Activated T-helper 1 cell treated with Interleukin-2 at 50 U/mL for 16 hours (primary cell): ENCODE measurements at places on chromosomes 7 and 10.

- DNase-seq, result no peak
Measured at GRCh38 chr10:121577568-121577967, 20.7 kb downstream of the FGFR2 start.

DNA sequence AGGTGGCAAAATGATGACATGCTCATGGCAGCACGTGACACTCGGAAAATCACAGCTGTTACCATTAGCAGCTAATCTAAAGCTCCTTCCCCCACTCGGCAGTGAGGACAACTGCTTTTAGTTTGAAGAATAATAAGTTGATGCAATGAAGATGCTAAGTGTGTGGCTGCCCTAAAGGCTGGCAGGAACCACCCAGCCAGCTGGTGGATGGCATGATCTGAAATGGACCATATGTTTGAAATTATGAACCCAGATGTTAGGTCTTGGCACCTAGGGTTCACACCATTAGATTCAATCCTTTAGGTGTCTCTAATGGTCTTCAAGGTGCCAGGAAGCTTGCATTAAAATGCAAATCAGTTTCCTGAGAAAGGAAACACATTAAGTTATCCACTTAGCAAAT is 230.1 kb downstream of the WDR11 start:
- no peak for DNase-seq

- DNase-seq, result no peak
Measured at GRCh38 chr10:102120991-102121738, 997 bp upstream of the LDB1 start.

- DNase-seq, result no peak
Measured at GRCh38 chr7:158564663-158565035, 23.0 kb downstream of the PTPRN2 start.

DNA sequence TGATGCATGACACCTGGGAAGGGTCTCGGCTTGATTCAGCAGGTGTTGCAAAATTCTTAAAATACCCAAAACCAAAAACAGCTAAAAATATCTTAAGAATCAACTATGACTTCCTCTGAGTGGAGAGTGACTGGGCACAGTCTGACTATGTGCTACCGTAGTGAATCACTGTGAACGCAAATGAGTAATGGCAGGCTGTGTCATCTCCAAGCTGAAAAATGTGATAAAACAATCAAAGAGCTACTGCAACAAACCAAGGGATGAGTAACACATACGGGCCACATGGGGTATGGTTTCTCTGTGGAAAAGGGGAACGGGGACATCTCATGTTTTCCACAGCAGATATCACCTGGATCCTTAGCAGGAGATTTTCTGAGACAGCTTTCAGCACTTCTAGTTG is 127.5 kb downstream of the ABCA13 start:
- no peak for DNase-seq

DNA sequence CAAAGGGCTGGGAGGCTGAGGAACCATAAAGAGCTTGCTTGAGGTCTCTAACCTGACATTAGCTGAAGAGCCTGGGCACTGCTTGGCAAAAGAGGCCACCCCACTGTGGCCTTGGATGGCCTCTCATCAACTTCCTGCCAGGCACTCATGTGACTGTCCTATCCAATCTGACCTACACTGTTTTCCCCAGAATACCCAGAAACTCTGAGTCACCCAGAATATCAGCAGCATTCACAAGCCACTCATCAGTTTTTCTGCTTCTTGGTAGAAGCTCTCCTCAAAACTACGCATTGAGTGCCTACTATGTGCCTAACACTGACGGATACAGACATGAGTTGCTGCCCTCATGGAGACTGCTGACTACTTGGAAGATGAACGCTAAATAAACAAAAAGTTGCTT is 4.1 kb upstream of the NT5C2 start:
- no peak for DNase-seq

- DNase-seq, result no peak
Measured at GRCh38 chr10:20903635-20904390, 6.7 kb upstream of the NEBL start.

GRCh38 chr7:112876877-112877276 is 86.7 kb upstream of the TMEM168 start:
- no peak for DNase-seq

- DNase-seq, result peak; percentile 73
Measured at GRCh38 chr10:101031796-101032636, 982 bp downstream of the SFXN3 start.

- no peak for DNase-seq
Measured at GRCh38 chr7:73977619-73978618, 50.1 kb upstream of the ELN start.

DNA sequence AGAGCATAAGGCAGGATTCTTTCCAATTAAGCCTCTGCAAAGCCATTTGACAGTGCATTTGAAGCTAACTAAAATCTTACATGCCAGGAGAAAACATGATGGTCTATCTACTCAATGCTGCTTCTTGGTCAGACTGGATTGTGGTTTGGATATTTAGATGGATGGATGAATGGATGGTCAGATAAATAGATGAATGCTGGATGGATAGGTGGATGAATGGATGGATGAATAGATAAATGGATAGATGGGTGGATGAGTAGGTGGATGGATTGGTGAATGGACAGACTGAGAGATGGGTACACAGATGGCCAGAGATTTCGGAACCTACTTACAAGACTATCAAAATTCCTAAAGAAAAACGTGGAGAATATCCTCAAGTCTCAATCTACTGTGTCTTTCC is 127.6 kb downstream of the SFMBT2 start:
- DNase-seq, result no peak

DNA sequence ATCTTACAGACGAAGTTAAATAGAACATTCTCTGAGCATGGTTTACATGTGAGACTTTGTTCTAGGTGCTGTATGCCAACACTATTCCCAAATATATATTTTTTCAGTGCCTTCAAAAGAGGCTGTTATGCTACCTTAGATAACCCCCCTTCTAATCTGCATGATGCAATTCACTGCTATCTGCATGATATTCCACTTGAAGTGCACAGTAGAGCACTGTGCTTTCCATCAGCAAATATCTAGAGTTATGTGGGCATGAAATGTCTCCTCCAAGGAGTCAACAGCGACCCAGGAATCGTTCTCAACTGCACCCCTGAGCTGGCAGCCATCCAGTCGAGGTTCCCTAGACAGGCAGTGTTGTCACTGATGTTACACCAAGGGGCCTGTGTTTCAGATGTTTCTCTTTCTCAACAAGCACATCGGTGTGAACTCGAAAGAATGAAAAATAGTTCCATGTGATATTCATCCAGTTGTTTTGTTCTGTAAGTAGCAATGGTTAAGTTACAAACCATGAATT is 88.3 kb downstream of the PDE1C start:
- DNase-seq, result no peak

DNA sequence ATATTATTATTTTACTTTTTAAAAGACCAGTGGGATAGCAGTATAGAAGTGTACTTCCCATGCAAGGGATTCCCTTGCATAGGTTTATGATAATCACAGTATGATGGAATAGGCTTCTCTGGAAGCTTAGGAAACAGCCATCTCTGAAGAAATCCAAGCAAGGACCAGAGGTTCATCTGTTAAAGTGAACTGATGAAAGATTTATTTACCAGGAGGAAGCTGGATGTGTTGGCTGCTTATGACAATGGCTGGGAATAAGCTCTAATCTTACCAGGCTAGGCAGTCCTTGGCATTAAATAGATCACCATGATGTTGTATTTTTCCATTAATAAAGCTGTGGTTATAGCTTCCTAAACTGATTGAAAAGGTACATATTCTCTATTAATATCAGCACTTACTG is 32.0 kb downstream of the FRA10AC1 start:
- no peak for DNase-seq

GRCh38 chr10:97479939-97480338 is 18.3 kb downstream of the MMS19 start:
- no peak for DNase-seq

DNA sequence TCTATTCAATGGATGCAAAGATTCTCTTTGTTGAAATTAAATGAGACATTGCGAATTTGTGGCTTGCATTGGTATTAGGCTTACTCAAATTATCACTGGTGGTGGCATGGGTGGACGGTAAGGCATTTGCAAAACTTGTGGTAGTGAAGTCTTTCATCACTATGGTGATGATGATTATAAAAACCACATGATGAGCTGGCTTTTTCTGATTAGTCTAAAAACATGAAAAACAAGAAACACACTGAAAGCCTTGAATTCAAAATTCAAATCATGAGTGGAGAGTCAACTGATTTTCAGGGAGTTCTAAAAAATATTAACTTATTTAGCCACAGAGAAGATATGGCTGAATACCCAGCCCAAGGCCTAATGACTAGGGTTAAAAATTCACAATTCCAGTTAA is 99.8 kb upstream of the HGF start:
- DNase-seq, result no peak

DNA sequence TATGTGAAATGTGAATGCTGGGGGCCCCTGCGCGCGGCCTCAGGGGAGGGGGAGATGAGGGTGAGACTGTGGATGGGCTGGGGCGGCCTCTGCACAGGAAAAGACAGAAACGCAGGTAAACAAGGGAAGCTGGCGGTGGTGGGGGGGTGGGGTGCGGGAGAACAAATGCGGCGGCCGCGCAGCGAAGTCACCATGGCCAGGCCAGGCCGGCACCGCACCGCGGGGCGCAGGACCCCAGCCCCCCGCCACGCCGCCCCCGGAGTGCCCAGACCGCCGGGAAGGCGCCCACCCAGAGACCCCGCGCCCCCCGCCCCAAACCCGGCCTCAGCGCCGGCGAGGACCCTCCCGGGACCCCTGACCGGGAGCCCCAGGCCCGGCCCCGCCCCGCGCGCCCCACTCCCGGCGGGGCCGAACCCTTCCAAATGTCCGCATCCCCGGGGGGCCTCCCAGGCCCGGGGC is 14.5 kb upstream of the DNAAF5 start:
- DNase-seq, result no peak

GRCh38 chr7:80918909-80919721 is at the start of gene SEMA3C:
Gene SEMA3C, minus strand, starts transcription at chr7:80919051. Its CDS starts 2,270 bp downstream, at chr7:80916781.
- DNase-seq, result no peak

DNA sequence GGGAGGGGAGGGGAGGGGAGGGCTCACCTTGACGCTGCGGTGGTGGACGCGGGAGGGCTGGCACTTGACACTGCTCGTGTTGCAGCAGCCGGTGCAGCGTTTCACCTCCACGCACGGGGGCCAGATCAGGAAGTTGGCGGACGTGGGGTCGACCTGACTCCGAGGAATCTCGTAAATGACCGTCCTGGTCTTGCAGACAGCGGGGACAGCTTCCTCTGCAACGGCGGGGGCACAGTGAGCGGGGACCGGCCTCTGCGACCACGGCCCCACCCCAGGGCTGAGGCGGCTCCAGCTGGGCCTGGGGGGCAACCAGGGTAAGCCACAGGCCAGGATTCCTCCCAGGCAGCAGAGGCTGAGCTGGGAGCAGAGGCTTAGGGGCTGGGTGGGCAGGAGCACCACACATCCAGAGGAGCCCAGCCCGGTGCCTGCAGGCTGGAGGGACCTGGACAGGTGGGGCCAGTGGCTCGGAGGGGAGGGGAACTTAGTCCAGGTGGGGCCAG is 8.8 kb downstream of the PDGFA start:
- DNase-seq, result no peak

DNA sequence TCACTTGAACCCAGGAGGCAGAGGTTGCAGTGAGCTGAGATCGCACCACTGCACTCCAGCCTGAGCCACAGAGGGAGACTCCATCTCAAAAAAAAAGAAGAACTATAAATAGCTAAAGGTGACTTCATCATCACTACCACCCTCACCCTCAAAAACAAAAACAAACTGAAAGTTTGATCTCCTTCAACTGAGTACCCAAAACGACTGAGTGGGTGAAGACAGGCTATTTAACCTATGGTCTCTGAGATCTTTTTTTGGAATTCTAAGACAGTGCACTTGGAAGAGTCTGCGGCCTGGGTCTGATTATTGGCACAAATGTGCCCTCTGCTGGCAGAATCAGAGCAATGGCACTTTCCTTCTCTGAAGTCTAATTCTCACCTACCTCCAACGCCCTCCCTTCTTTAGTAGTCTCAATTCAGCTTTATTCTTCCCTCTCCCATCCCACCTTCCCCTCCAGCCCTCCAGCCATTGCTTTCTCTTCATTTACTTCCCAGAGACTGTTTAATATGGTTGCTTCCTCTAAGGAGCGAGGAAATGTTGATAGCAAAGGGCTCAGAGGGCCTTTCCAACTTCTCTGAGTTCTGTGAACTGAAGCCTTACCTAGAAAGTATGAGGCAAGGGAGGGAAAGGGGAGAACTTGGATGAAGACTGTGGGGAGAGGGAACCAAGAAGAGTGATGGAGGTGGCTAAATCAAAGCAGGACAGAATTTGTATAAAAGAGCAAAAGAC is 2.9 kb upstream of the MYOZ1 start:
- DNase-seq, result peak; percentile 22

DNA sequence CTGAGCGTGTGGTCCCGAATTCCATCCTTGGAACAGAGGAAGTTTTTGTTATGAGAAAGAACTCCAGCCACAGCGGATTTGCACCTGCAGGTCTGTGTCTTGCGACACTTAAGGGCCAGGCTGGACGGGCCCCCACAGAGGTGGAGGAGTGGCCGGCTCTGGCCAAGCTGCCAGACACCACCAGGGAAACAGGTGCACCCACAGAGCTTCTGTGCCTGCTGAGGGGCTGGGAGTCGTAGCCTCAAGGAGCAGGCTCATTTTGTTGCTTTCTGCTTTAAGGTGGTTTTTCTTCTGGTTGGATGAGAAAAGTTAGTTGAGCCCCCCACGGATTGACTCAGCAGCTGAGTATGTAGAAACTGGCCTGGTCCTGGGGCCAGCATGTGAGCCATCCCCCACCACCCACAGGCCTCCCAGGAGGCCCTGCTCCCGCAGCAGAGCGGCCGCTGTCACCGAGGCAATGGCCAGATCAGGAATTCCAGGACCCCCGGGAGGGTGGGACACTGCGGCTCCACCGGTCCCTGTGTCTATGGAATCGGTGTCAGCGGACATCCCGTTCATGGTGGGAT is 41.9 kb downstream of the NKX6-2 start:
- no peak for DNase-seq

GRCh38 chr10:32139223-32140073 is 83.2 kb upstream of the KIF5B start:
- DNase-seq, result no peak

GRCh38 chr7:103113164-103113563 is 35.7 kb downstream of the NAPEPLD start:
- no peak for DNase-seq

- no peak for DNase-seq
Measured at GRCh38 chr10:63583909-63584724, 62.9 kb downstream of the REEP3 start.

GRCh38 chr10:28906934-28907333 is 229.6 kb downstream of the BAMBI start:
- no peak for DNase-seq

- DNase-seq, result no peak
Measured at GRCh38 chr7:159112136-159113011, 32.3 kb downstream of the VIPR2 start.

GRCh38 chr7:43647339-43647672 is 64.4 kb downstream of the STK17A start:
- DNase-seq, result no peak
